ENCODE measurements at places on chromosomes 16 and 17. TPM values are rescaled to one million over a fixed set of nuclear protein-coding genes. Genes with fewer than 3 reads are reported as not detected.

The SEZ6L2 gene
- 2.6 TPM for total RNA-seq

The C17orf67 gene
- total RNA-seq = 0.95 TPM

The PLXDC1 gene
- 0.28 TPM for total RNA-seq

The PGP gene
- 22.9 TPM for total RNA-seq

The EPOP gene
- total RNA-seq = 5.2 TPM

The DHRS7B gene
- 34.5 TPM for total RNA-seq

The OTOP3 gene
- not detected for total RNA-seq

The SYCE1L gene
- 1.6 TPM for total RNA-seq

The MYH11 gene
- not detected for total RNA-seq

The ATP2A1 gene
- 0.21 TPM for total RNA-seq

The PYDC1 gene
- not detected for total RNA-seq

The TEDC2 gene
- 17.7 TPM for total RNA-seq

The PRSS27 gene
- total RNA-seq = 0.21 TPM

The LLGL2 gene
- total RNA-seq = 28.2 TPM

The C1QBP gene
- total RNA-seq = 416 TPM

The ARHGDIA gene
- total RNA-seq = 574 TPM

The CALCOCO2 gene
- total RNA-seq = 55.4 TPM

The YBX2 gene
- total RNA-seq = 0.32 TPM

The ADAD2 gene
- not detected for total RNA-seq

The TNS4 gene
- 285 TPM for total RNA-seq

The ODAD4 gene
- 0.88 TPM for total RNA-seq

The SLC22A31 gene
- not detected for total RNA-seq

The SMIM36 gene
- not detected for total RNA-seq

The SCIMP gene
- total RNA-seq = not detected

The KCNH6 gene
- total RNA-seq = not detected

The ACSM3 gene
- 0.67 TPM for total RNA-seq

The ASPA gene
- total RNA-seq = not detected

The CBX2 gene
- total RNA-seq = 5.9 TPM

The PRAC1 gene
- not detected for total RNA-seq

The KRT12 gene
- not detected for total RNA-seq

The WNT3 gene
- 1.3 TPM for total RNA-seq

The ANKFN1 gene
- total RNA-seq = not detected

The FAM20A gene
- not detected for total RNA-seq

The MPV17L gene
- total RNA-seq = 1.3 TPM

The PLEKHG4 gene
- 8.9 TPM for total RNA-seq

The SOST gene
- not detected for total RNA-seq

The METTL23 gene
- 29.3 TPM for total RNA-seq

The GNG13 gene
- not detected for total RNA-seq

The CCL8 gene
- total RNA-seq = not detected

The ASB16 gene
- total RNA-seq = not detected

The ARL5C gene
- total RNA-seq = not detected
